Uterus (tissue), 4 donors: ENCODE measurements at places on chromosomes 5 and 9.

- DNase-seq: no peak
Measured at GRCh38 chr9:11962327-11962726, 730.9 kb upstream of the TYRP1 start.

DNA sequence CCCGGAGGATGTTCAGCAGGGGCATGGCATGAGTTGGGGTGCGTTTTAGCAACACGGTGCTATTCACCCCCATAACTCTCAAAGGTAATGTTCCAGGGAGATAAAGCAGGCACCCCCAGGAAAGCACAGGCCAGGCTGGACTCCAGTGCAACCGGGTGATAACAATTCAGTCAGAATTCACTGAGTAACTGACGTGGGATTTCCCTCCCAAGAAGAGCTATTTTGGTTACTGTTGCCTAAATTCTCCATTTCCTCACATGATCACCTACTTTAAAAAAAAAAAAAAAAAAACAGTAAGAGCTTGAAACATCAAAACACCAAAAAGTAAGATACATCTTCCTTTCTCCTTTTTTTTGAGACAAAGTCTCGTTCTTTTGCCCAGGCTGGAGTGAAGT, 137.6 kb upstream of the WWC1 start:
- no peak for DNase-seq

DNA sequence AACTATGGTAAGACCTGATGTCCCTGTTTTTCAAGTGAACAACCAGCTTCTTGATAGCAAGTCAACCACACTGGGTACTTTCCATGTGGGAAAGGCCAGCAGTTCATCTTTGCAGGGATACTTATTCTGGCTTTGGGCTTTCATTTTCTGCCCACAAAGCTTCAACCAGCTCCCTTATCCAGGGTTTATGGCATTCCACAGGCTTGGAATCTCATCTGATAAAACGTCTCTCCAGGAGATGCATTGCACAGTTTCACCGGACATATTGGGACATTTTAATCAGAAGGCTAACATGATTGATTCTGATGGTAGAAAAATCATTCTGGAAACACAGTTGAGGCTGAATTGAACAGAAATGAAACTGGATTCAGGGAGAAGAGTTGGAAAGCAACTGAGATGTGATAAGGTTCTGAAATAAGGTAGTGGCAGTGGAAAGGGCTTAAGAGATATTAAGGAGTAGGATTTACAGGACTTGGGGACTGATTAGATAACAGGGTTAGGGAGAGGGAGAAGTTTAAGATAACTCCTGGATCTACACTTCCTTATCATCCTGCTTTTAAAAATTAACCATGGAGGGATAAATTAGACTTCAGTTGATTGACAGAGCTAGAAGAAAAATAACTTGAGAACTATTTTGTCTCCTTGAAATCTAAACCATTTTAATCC, 195.8 kb upstream of the FBXL7 start:
- no peak for DNase-seq

DNA sequence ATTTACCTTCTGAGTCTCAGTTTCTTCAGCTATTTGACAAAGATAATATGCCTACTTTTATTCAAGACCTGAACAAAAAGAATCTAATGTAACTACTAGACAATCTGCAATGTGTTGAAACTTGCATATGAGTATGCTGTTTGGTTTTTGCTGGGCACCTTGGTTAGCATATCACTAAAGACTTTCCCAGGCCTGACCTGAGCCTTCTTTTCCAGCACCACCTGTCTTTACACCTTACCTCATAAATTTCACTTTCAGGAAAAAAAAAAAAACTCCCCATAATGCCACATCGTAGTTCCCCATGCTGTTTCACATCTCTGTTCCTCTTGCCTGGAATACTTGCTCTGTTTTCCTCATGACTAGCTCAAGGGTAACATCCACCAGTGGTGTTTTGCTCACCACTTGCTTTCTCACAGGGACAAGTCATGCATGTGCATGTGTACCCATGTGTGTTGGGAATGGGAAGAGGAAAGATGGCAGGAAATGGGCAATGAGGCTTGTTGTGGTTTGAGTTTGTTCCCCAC, 45.6 kb upstream of the TLE4 start:
- no peak for DNase-seq

DNA sequence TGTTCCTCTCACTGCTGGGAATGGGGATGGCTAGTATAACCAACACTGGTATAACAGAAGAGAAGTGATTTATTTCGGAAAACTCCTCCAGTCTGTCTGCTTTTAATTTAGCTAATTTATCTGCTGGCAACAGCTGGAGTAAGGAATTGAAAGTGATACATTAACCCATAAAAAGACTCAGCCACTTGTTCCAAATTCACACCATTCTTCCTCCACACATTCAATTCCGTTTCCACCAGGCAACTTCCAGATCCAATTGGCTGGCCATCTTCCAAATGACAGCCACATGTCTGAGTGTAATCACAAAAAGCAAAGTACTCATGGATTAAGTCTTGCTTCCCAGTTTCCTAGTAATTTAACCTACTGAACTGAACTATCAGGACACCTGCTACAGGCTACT, 77.1 kb upstream of the RETREG1 start:
- DNase-seq: no peak

- DNase-seq: no peak
Measured at GRCh38 chr9:136856541-136857141, 4.5 kb downstream of the MAMDC4 start.

DNA sequence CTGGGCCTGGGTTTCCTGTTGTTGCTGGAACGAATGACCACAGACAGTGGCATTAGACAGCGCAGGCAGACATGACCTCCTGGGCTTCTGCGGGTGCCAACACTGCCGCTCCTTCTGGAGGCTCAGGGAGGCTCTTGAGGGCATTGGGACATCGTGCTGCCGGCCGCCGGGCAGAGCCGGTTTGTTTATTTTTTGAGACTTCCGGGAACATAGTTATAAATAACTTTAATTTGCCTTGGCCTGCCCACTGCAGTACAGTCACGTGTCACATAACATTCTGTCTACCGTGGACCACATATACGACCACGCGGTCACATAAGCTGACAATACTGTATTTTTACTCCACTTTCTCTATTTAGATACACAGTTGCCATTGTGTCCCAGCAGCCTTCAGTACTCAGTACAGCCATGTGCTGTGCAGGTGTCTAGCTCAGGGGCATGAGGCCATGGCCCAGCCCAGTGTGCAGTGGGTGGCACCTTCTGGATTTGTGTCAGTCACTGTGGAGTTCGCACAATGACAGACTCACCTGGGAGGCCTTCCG, 8.2 kb upstream of the TOR4A start:
- DNase-seq: no peak

DNA sequence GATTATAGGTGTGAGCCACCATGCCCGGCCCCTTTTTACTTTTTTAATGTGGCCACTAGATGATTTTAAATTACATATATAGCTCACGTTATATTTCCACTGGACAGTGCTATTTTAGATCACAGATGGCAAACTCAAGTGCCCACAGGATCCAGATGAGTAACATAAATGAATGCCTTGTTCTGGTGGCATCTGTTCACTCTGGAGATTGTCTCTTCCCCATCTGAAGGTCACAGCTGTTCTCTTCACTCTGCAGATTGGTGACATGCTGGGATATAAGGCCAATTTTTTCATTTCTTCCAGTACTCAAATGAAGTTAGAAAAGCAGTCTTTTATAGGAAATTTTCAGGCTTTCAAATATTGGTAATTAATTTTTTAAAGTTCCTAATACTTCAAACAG, 160.1 kb downstream of the DOCK8 start:
- DNase-seq: no peak

GRCh38 chr5:89444088-89444487, 561.1 kb upstream of the MEF2C start:
- DNase-seq: no peak
